ENCODE measurements at places on chromosomes 4 and X.

DNA sequence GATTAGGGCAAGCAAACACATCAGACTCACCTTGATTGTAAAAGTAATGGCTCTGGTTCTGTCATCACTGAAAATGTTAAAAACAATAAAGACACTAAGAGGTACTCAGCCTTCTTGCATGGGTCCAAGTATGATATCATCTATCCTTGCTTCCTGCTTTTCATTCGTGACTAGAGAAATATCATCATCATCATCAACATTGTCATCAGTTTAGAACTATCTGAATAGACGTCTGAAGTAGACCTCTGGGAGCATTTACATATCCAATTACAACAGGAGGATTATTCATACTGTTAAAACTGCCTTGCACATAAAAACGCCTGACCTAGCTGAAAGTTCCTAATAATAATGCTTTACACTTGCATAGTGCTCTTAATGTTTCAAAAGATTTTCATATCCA lies 9.8 kb upstream of the FRAS1 start:
- DNase-seq, result no peak

- DNase-seq, result no peak
Measured at GRCh38 chrX:3244955-3245354, 101.5 kb downstream of the MXRA5 start.

DNA sequence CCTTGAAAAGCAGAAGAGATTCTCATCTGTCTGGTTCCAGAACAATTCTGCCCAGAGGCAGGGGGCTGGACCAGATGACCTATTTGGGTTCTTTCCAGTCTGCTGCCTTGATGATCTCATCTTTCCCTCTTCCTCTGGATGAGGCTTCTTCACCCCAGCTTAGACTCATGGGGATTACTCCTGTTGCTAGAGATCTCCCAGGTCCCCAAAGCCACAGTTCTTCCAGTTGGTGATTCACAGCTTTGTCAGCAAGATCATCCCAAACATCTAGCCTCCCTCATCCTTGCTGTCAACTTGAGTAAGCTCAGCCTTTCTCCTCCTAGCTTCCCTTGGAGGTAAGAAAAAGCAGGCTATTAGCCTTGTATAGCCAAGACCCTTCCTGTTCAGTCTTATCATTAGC lies 64.2 kb upstream of the PJA1 start:
- no peak for DNase-seq

- no peak for DNase-seq
Measured at GRCh38 chr4:105002278-105002677, 144.4 kb upstream of the TET2 start.

GRCh38 chrX:115679460-115679859 lies 118.5 kb downstream of the PLS3 start:
- peak; percentile 66 for DNase-seq

DNA sequence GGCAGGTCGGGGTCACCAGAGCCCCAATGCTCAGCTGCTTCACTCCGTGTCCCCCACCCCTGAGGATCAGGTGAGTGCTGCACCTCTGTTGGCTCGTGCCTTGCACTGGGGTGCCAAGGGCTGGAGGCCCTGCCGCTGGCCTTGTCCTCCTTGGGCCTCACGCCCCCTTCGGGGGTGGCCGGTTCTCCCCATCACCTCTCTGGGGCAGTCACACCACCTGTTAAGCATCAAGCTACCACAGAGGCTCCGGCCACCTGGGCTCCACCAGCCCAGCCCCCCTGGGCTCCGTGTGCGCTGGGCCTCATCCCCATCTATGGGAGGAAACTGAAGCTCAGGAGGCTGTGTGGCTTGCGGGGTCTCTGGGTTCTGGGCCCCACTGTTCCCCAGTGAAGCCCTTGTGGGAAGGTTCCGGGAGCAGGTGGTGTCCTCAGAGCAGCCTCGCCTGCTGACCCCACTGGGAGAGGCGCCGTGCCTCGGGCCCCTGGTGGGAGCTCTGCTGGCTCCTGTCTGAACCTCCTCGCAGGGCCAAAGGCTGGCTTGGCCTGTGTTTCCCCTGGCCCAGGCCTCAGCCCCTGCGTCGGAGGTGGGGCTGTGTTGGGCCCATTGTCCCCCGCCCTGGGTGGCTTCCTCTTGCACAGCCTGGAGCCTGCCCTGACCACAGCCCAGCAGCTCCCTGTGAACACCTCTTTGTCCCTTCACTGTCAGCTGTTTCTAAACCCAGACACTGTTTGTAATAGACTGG lies 30.8 kb downstream of the DOK7 start:
- no peak for DNase-seq

DNA sequence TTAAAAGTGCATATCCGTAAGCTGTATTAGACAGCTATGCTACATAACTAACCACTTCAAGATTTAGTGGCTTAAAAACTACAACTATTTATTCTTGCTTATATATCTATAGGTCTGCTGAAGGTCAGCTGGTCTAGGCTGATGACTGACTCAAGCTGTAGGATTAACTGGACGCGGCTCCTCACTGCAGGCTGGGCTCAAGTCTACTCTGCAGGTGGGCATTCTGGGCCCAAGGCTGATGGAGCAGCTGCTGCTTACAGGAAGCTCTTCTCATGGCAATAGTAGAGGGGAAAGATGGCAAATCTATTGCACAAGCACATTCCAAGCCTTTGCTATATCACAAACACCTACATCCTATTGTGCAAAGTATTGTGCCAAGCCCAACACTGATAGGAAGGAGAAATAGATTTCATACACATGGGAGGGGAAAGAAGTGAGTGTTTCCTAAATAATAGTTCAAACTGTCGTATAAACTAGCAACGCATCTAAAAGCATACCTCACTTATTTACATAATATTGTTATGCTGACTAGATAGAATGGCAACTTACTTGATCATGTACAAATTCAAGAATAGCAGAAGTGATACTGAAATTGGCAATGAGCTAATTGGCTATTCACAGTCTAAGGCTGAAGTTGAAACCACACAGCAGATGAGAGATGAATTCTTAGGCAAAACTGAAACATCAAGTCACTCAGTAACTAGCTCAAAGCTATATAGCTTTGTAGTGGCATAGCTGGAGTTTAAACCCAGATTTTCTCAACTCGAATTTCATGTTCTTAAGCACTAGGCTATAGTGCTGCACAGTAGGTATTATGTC lies 263.8 kb downstream of the NKX6-1 start:
- DNase-seq, result no peak

DNA sequence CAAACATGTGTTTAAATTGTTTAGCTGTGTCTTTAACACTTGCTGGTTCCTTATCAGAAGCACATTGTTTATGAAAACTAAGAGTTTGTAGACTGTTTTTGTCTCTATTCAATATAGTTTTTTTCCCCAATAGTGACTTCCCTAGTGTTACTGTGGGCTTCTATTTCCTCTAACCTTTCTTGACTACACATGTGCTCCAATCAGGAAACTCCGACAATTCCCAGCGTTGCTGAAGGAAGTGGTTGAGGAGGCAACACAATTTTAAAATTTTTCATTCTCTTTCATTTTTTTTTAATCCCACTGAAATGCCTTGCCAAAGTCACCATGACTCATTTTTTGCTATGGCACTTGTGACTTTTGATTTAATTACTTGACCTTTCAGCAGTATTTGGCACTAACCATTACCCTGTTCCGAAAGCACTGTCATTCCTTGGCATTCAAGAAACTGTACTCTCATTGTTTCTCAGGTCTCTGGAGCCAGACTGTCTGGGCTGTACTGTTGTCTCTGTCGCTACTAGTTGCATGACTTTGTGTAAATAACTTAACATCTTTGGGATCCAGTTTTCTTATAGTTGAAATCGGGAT lies 67.6 kb upstream of the FREM3 start:
- DNase-seq, result no peak

- DNase-seq, result no peak
Measured at GRCh38 chr4:143554728-143555597, 41.5 kb downstream of the SMARCA5 start.

DNA sequence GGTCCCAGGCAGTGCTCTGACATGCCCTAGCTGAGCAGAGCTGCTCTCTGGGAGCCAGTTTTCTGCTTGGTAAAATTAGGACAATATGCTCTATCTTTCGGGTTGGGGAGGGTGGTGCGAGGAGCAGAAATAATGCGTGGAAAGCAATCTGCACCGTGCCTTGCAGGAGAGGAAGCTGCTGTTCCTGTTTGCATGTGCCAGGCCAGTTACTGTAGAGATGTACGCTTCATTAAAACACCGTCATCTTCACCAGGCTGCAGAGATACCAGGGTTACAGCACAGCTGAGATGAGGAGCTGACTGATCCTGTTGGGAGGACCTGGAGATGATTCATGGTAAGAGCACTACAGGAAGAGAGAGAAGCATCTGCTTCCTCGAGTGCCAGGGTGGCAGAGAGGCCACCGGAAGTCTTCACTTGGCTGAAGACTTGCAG lies 29.5 kb upstream of the IRF2 start:
- no peak for DNase-seq

GRCh38 chr4:145679991-145680455 lies at the start of gene C4orf51:
Gene C4orf51, plus strand, starts transcription at chr4:145680146. Its CDS starts 58 bp downstream, at chr4:145680204.
- DNase-seq, result peak; percentile 62

DNA sequence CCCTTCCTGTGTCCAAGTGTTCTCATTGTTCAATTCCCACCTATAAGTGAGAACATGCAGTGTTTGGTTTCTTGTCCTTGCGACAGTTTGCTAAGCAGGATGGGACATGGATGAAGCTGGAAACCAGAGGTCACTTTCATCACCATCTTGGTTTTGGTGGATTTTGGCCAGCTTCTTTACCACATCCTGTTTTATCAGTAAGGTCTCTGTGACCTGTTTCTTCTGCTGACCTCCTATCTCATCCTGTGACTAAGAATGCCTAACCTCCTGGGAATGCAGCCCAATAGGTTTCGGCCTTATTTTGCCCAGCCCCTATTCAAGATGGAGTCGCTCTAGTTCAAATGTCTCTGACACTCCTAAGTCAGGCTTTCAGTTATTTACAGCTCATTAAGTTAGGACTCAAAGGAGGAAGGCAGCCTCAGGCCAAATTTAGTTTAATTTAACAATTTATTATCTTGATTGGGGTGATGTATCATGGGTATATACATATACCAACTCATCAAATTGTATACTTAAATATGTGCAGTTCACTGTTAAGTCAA lies 169.9 kb upstream of the NDP start:
- DNase-seq, result no peak

GRCh38 chr4:72352711-72353110 lies 216.3 kb downstream of the ADAMTS3 start:
- no peak for DNase-seq

GRCh38 chr4:69689599-69689998 lies 36.6 kb upstream of the UGT2A1 start:
- DNase-seq, result peak; percentile 26

GRCh38 chr4:153222707-153223426 lies 18.6 kb downstream of the TRIM2 start:
- DNase-seq, result peak; percentile 82

DNA sequence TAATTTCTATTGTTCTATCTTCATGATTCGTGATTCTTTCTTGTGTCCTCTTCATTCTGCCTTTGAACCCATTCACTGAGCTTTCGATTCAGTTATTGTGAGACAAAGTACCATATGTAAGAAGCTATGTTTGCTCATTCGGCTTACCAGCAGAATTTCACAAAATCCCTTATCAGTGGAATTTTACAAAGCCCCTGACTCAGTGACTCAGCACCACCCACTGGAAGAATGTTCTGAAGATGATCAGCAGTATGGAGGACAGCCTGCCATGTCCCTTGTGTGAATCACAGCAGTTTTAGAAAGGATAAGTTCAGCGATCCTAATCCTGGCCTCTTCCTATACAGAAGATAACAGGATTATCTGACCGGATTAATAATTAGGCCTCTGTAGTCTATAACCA lies 5.8 kb upstream of the UXT start:
- no peak for DNase-seq

DNA sequence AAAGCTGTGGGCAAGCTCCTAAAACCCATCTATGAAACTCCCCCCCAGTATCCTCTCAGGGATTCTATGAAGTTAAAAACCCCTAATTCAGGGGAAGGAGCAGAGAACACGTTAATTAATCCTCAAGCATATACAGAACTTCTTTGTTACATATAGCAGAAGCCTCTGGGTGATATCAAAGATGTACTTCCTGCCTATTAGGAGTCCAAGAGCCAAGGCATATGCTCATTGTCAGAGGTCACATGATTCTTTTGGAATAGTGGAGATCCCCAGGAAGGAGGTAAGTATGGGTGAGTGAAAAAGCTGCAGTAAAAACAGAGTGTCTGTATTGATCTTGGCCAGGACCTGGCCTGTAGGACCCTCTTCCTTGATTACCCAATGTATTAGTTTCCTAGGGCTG lies 2.9 kb upstream of the SPARCL1 start:
- no peak for DNase-seq

- no peak for DNase-seq
Measured at GRCh38 chrX:42739258-42739657, 38.7 kb downstream of the PPP1R2C start.

DNA sequence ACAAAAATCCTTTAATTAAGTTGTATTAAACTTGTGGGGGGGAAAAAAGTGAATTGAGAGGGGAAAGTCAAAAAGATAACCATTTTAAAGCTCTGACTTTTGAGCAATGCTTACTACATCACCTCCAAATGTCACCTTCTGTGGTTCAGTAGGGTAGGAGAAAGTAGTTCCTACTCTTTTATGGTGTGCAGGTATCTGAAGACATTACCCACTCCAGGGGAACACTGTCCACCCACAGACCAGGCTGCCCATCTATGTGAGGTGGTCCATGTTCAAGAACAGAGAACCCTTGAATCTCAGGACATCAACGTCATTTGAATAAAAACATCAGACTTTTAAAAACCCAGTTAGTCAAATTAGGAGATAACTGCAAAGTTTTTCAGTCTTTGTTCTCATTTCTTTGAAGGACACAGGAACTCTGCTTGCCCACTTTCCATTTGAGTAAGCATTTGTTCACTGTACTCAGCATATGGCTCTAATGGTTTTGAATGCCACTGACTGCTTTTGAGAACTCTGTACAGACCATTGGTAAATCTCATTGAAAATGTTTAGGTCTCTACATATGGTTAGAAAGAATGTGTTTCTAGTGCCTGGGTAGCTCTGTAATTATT lies 18.4 kb downstream of the NMU start:
- no peak for DNase-seq

Measured in NCI-H1092 treated with DMSO at 0.1 percent for 48 hours (cell line).